ENCODE measurements at places on chromosomes 6 and 20.

DNA sequence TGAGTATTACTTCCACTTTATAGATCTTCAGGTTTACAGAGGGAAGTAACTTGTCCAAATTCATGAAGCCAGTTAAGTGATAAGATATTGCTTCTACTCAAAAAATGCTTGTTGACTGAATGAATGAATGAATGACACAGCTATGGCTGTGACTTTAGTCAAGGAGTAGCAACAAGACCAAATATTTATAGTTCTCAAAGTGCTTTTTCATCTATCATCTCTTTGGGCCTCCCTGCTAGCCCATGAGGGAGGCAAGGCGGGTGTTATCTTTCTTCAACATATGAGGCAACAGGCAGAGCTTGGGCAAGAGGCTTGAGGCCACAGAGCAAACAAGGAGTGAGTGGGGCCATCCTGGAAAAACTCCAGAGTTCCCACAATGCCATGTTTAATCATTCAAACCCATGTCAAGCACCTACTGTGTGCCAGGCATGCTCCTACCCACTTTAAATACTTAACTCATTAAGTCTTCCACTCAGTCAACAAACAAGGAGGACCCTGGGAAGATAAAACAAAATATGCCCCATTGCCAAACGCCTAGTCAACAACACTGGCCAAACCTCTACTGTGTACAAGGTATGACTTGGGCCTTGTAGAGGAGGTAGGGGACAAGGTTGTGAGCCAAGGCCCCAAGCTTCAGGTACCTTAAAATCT is 15.9 kb downstream of the BCL2L1 start:
- DNase-seq: no peak

DNA sequence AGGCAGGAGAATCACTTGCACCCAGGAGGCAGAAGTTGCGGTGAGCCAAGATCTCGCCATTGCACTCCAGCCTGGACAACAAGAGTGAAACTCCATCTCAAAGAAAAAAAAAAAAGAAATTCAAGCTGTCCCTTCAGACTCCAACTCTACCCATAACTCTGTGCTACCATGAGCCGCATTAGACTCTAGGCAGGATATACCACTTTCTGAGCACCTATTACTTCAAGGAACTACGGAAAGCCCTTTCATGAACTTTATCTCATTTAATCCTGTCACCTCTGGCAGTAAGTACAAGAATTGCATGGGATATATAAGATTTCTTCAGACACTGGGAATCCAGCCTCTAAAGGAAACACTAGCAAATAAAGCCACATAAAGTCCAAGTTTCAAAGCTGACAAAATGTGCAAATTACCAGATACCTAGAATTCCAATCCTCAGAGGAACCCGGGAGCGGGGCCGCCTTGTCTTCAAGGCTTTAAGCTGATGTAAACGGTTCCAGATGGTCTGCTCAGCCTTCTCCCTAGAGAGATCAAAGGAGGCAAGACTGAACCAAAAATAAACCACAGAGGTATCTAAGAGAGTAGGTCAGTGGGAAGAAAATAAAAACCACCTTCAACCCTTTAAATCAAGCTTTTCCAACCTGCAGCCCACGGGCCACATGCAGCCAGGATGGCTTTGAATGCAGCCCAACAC is 9.4 kb downstream of the CDK5RAP1 start:
- DNase-seq: peak; percentile 87

DNA sequence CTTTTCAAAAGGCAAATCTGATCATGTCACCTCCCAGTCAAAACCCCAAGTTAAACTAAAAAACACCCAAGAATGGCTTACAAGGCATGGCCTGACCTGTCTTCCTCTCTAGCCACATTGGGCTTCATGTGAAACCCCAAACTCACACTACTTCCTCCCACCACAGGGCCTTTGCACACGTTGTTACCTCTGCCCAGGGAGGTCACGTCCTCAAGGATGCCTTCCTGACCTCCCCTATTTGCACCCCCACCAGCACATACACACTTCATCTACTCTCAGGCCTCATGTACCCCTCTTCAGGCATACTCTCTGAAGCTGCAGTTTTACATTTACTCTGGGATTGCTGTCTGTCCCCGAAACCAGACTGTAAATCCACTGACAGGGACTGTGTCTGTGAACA is 6.1 kb downstream of the EZR start:
- no peak for DNase-seq

DNA sequence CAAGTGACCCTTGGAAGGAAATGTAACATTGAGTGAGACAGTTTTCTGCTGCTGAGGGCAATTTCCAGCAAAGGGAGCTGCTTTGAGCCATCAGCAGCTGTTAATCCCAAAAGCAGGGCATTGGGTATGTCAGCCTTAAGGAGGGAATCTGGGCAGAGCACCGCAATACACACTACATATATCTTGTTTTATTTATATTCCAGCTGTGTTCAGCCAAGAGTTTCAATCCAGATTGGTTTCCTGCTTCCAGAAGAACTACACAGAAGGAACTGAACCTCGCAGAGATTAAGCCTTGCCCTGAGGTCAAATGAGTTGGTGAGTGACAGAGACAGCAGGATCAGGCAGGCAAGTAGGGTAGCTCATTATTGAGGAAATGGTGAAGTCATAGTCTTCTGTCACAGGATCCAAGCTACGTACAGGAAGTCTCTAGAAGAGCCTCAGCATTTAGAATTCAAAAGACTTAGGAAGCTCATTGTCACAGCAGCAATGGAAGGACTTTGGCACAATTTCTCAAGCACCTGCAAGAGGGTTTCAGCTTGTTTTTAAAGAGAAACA is 109.9 kb upstream of the HEY2 start:
- DNase-seq: no peak

DNA sequence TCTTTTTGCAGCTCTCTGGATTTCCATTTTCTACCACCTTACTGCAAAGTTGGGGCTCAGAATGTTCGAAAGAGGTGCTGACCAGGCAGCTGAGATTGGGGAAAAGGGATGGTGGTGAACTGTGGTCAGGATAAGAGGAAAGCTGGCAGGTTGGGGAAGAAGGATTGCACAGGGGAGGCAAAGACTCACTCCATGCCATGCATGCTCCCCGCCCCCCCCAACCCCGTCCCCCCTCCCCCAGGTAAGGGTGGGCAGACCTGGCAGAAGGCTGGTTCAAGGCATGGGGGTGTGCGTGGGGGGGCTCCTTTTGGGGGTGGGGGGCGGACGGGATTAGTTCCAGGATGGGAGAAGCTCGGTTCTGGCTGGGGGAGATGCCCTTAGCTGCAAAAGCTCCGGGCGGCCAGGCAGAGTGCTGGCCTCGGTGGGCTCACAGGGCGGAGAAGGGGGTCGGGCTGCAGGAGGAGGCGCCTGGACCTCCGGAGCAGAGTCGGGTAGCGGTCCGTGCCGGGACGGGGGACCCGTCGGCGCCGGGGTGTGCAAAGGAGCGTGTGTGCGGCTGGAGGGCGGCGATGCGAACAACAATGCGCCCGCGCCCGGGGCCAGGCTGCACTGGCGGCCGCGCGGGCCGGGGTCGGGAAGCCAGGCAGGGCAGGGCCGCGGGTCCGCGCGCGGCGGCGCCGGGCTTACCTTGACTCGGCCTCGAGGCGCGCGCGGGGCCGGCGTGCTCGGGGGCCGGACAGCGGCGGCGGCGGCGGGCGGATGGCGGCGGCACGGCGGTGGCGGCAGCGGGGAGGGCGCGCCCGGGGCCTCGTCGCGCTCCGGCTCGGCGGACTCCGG is 880 bp downstream of the ADNP start:
- DNase-seq: no peak

GRCh38 chr6:45933855-45934254 is 81.8 kb downstream of the CLIC5 start:
- no peak for DNase-seq

GRCh38 chr20:8608470-8608869 is 460.4 kb upstream of the PLCB4 start:
- no peak for DNase-seq

DNA sequence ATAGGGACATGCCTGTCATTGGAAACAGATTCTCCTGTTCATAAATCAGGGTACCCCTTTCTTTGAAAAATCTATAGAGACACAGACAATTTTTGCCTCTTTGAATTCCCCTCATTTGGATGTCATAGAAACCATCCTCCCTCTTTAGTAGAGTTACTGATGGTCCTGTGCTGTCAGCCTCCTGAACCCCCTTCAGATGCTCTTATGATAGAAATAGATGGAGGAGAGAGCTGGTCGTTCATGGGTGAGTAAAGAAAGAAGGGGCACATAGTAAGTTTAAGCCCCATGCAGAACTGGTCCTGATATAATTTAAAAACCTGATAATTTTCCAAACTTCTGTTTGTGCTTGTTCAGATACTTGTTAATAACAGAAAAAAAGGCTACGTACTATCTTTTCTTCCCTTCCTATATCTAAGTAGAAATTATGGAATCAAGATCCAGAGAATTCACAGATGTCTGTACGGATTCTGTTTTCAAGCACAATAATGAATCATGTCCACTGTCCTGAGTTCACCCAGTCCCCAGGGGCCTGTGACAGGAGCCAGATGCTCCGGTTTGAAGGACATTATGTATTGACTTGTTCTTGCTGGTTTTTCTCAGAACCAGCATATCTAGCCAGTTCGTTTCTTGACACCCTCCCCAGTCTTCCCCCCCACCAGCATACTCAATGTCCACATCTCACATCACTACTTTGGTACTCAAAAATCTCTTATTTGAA is 78.1 kb downstream of the NCOA7 start:
- DNase-seq: no peak

- DNase-seq: no peak
These were observed 6.8 kb upstream of the PLCB4 start for GRCh38 chr20:9062066-9062465.

GRCh38 chr6:146361128-146361924 is 182.3 kb upstream of the RAB32 start:
- no peak for DNase-seq

DNA sequence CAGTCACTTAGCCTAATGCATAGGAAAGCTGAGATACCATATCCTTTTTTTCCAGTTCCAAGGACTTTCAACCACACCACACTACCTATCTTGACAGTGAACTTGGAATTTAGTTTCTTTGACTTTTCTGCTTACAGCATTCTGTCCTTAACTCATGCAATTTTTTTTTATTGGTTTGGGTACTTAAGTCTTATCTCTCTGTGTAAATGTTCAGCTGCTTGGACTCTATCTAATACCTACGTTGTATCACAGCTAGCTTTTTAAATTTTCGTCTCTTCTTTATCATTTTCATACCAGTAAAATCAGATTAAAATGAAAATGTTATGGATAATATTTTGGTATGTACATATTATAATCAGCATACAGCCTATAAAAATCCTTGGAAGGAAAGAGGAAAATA is 106.9 kb upstream of the ADGRF1 start:
- no peak for DNase-seq

DNA sequence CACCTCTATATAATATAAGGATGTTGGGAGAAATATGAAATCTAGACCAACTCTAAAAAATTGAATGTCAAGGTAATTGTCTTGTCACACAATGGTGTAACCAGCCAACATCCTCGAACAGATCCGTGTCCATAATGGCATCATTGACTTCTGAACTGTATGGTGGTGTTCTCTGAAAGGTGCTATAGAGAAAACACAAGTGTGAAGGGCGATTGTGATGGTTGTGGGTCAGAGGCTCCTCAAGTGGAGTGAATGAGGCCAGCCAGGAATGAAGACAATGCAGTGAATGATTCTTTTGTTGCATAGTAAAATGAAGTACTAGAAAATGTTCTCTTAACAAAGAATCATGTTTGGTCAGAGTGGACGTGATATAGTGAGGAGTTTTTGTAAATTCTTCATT is 58.3 kb downstream of the CARMIL1 start:
- no peak for DNase-seq

GRCh38 chr6:15513801-15514711 is 148.8 kb downstream of the DTNBP1 start:
- DNase-seq: no peak

DNA sequence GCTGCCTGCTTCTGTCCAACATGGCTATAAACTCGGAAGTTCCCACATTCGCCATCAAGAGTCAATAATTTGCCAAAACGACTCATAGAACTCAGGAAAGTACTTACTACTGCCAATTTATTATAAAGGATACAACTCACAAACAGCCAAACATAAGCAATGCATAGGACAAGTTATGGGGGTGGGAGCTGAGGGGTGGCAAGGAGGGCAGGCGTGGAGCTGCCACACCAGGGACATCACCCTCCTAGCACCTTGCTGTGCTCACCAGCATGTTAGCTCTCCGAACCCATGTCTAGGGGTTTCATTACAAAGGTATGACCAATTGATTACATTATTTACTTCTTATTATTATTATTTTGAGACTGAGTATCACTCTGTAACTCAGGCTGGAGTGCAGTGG is 12.4 kb downstream of the EIF2S2 start:
- DNase-seq: no peak

- DNase-seq: no peak
These were observed 100.9 kb downstream of the RCAN2 start for GRCh38 chr6:46390153-46390876.

- DNase-seq: no peak
These were observed 114.7 kb upstream of the PHACTR1 start for GRCh38 chr6:12601881-12602280.

- DNase-seq: no peak
These were observed 222.2 kb upstream of the PRSS16 start for GRCh38 chr6:27025351-27025750.

DNA sequence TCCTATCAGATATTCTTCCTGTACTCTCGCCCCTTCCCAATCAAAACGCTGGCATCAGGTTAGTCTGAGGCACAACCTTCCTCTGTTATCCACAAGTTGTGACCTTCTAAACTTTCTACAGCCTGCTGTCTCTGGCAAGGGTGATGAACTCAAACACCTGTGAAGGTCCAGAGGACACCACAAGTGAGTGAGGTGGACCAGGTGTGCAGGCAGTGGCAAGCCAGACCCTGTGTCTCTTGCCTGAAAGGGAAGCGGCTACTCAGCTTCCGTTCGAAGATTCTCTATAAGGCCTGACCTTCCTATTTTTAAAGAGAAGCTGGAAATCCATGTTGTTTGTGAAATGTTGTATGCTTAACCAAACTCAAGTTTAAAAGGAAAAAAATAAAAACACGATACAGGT is 36.8 kb downstream of the GCM1 start:
- no peak for DNase-seq

DNA sequence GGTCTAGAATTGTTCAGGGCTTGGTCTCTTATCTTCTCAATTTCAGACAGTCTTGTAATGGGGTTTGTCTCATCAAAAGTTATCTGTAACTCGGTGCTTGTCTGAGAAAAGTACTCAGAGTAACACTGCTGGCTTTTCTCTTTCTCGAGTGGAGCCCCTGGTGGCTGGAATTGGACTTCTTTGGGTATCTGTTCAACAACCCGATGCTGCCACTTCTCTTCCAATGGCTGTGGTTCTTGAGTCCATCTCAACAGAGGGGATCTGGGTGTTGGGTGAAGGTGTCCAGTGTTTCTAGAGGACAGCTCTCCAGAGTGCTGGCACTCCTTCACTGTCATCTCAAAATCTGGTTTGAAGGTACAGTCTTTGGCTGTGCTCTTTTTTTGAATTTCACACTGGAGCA is 24.6 kb downstream of the DST start:
- DNase-seq: no peak
